CD4-positive, CD25-positive, alpha-beta regulatory T cell (primary cell): ENCODE measurements at places on chromosomes 12 and 14. TPM values are rescaled to one million over a fixed set of nuclear protein-coding genes. Genes with fewer than 3 reads are reported as not detected.

GRCh38 chr12:83574142-83574541 is 887.4 kb downstream of the TMTC2 start:
- no peaks in the 10 kb centered on the region for H3K27me3 ChIP-seq
- no peaks in the 10 kb centered on the region for H3K36me3 ChIP-seq
- H3K4me3 ChIP-seq: no peak overlapping the region
- H3K27ac ChIP-seq: no peak overlapping the region
- H3K4me1 ChIP-seq: no peaks in the 10 kb centered on the region

- no peaks in the 10 kb centered on the region for H3K36me3 ChIP-seq
- no peak overlapping the region for H3K4me3 ChIP-seq
- no peak for DNase-seq
- H3K27ac ChIP-seq: no peak overlapping the region
- H3K4me1 ChIP-seq: no peaks in the 10 kb centered on the region
These were observed 52.0 kb downstream of the RASSF9 start for GRCh38 chr12:85784096-85784720.

- DNase-seq: no peak
- H3K4me1 ChIP-seq: no peaks in the 10 kb centered on the region
- H3K27me3 ChIP-seq: no peaks in the 10 kb centered on the region
- H3K4me3 ChIP-seq: no peak overlapping the region
- no peaks in the 10 kb centered on the region for H3K36me3 ChIP-seq
These were observed 111.9 kb downstream of the CALM1 start for GRCh38 chr14:90508536-90509254.

DNA sequence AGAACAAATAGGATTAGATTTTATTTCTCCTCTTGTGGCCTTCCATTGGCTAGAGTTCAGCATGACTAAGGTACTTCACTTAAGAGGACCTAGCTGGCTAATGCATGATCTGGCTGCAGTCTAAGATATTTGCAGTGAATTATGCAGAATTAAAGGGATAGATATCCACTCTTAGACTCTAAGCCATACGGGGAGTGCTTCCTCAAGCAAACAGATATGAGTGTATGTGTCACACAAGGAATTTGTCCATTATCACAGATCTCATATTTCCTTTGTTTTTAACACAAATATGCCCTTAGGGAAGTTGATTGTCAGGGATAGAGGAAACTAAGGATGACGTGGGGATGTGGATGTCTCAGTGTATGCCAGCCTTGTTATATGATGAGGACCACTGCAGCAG is 88.1 kb upstream of the DHRS4 start:
- no peak overlapping the region for H3K4me3 ChIP-seq
- DNase-seq: no peak

DNA sequence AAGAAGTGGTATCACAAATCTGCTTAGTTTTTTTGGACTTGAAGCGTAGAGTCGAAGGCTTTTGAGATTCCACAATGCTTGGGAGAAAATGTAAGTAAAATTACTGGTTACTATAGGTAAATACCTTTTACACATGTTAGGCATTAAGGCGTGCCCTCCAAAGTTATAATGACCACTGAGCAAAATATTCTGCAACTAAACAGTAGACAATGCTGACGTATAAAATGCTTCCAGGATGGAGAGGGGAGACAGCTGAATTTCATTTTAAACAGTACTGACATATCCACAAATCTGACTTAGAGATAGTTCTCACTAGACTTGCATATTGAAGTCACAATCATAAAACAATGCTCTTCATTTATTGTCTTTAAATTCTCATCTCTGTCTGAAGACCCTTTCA is 144.5 kb upstream of the DCN start:
- no peak for DNase-seq
- no peaks in the 10 kb centered on the region for H3K36me3 ChIP-seq
- peaks cover 3% of the 10 kb centered on the region for H3K27me3 ChIP-seq
- no peaks in the 10 kb centered on the region for H3K4me1 ChIP-seq
- no peak overlapping the region for H3K4me3 ChIP-seq
- H3K27ac ChIP-seq: no peak overlapping the region

Gene IFNG-AS1
- 9.3 TPM for total RNA-seq

Gene NGB
- not detected for total RNA-seq

Gene PLEKHD1
- 0.25 TPM for total RNA-seq

Gene ASIC1
- total RNA-seq: 2.1 TPM

Gene RD3L
- not detected for total RNA-seq

Gene KIF26A
- 0.07 TPM for total RNA-seq

Gene CLEC4C
- total RNA-seq: not detected
